Activated CD8-positive, alpha-beta memory T cell treated with anti-CD3 and anti-CD28 coated beads, Interleukin-2, amount 50 U/mL, for 48 hours (primary cell): ENCODE measurements at places on chromosomes 13 and 19.

DNA sequence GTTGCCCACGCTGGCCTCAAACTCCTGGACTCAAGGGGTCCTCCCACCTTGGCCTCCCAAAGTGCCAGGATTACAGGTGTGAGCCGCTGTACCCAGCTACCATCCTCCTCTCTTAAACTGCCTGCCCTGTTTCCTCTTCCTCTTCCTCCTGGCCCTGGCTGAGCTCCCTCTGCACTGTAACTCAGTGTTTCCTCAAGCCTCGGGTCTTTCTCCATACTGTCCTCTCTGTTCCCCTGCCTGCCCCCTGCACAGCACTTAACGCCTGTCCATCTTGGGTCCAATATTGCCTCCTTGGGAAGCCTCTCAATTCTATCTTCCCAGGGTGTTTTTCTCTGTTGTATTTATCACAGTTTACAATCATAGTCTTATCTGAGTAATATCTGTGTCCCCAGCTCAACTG is 6.1 kb downstream of the LIPE start:
- DNase-seq: no peak

GRCh38 chr19:41000310-41000737 is 9.2 kb downstream of the CYP2B6 start:
- no peak for DNase-seq

- no peak for DNase-seq
Observed at GRCh38 chr13:33789739-33790138, 28.2 kb upstream of the RFC3 start.

DNA sequence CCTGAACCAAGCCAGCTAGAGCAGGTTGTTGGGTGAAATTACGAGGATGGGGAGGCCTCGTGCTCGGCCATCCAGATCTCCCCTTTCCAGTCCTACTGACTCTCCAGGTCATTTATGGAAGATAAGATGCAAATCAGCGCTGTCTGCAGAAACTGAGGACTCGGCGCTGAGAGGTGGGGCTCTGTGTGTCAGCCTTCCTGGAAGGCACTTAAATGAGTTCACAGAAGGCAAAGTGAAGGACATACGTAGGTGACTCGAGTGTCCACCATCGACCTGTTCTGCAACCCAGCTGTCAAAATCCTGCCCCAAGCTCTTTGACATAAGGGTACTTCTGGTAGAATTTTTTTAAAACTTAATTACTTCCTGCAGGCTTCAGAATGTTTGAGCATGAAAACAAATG is 86.4 kb downstream of the RAB20 start:
- DNase-seq: no peak

GRCh38 chr13:36718686-36719085 is 44.9 kb downstream of the SERTM1 start:
- no peak for DNase-seq

DNA sequence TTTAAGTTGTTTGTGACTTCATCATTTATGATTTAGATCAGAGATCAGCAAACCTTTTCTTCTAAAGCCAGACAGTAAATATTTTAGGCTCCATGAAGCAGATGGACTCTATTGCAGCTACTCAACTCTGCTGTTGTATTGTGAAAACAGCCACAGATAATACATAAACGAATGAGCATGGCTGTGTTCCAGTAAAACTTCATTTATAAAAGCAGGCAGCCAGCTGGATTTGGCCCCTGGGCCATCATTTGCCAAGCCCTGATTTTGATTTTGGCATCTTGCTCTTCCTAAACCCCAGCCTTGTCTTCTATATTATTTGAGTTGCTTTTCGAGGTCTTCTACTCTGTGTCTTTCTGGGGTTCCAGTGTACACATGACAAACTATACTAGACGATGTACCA is 41.3 kb downstream of the RNASEH2B start:
- no peak for DNase-seq
